NT2/D1 (cell line): ENCODE measurements at places on chromosomes 2 and 18.

GRCh38 chr18:53115876-53116585, 776.0 kb downstream of the DCC start:
- DNase-seq = no peak

- no peak for DNase-seq
These were observed 40.0 kb downstream of the ICA1L start for GRCh38 chr2:202831242-202832220.

- DNase-seq = no peak
These were observed 3.4 kb downstream of the DUSP19 start for GRCh38 chr2:183081911-183082310.

DNA sequence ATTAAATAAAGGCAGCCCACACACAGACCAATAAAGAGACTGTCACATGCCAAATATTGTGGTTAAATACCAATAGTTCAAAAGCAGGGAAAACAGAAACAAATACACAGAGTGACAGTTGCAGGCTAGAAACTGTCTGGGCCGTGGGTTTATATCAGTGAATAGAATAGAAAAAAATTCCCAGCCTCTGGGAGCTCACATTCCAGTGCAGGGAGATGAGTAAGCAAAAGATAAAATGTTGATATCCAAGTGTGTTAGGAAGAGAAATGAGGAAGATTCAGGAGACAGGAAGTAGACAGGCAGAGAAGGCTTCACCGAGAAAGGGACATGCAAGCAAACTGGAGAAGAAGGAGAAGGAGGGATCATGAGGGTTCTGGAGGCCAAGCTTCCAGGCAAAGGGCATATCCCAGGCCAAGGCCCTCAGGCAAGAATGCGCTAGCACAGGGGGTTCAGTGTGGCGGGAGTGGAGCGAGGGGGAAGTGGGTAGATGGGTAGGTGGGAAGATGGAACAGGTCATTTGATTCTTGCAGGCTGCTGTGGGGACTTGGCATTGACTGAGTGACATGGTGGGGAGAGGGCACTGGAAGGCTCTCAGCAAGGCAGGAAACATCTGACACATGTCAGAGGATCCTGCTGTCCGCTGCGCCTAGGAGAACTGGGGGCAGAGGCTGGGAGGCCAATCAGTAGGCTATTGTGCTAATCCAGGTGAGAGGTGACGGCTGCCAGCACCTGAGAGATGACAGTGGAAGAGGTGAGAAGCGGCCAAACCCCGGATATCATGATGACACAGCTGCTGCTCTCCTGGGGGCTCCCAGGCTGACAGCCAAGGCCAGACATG, 89.2 kb downstream of the ZBTB7C start:
- DNase-seq = no peak

DNA sequence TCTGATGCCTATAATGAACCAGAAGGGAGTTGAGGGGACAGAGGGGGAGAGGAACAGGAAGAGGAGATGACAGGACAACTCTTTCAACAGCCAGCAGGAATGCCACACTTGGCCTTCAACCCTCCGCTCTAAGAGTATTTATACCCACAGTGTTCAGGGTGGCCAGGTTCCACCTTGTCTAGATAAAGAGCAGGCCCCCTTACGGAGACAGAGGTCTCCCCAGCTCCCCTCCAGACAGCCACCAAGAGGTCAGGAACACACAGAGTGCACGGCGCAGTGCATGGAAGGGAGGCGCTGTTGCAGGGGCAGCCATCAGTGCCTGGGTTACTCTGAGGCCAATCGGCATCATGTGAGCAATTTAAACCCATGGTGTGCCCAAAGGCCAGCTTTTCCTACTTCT, 176.9 kb downstream of the SMAD7 start:
- DNase-seq = no peak

GRCh38 chr2:118197011-118197675, 108.9 kb downstream of the INSIG2 start:
- no peak for DNase-seq

- DNase-seq = peak; percentile 63
These were observed 31.8 kb downstream of the KLF7 start for GRCh38 chr2:207133820-207134519.

DNA sequence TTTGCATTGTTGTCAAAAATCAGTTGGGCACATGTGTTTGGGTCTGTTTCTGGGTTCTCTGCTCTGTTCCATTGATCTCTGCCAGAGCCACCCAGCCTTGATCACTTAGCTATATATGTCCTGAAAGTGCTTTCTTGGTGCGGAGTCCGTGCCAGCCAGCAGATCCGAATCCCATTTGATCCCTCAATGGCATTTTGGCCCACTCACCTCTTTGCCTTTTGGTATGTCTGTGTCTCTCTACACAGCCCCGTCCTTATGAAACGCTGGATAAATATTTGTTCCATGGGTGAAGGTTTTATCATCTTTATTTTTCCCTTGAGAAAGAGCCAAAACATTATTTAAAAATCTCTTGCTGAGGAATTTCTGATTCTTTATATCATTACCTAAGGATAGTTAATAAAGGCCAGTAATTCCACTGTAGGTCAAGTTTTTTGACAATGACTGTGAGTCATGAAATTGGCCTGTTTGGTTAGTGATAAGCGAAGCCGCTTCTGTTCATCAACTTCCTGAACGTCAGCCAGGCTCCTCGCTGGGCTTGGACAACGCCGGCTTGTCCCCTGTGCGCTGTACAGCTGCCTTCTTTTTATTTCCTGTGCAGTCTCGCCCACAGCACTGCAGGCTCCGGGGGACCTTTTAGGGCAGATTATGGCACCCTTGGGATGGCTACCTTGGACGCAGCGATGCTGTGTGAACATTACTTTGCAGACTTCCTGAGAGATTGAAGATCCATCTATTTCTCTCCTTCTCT, 24.9 kb downstream of the MTCL1 start:
- no peak for DNase-seq

- no peak for DNase-seq
These were observed 156.8 kb downstream of the CTIF start for GRCh38 chr18:48695671-48696070.

DNA sequence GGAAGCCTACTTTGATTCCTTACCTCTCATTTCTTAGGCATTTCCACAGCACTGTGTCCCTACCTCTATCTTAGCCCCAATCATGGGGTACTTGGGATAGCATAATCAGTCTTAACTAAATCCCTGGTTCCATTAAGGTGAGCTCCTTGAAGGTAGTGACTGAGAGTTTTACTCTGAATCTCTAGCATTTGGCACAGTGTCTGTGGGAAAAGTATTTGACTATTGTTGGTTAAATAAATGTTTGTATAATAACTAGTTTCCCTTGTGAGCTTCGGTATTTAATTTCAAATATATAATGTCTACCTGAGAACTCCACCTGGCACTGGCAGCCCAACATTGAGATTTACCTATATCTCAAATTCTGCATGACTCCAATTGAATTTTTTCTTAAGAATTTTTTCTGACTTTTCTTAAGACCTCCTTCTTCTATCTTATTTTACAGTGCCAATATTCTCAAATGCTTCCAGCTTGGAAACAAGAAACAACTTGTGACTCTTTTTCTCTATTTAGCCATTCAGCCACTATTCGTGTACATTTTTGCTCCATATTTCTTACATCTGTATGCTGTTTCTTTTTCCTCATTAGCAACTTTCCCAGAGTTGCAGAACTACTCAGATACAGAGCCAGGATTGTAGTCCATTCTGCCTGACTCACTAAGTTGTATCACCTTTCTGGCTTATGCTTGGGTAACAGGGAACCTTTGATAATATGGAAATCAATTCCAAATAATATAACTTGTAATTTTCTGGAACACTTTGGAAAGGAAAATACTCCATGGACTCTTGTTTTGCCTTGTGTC, 214.0 kb upstream of the NT5C1B start:
- DNase-seq = no peak

DNA sequence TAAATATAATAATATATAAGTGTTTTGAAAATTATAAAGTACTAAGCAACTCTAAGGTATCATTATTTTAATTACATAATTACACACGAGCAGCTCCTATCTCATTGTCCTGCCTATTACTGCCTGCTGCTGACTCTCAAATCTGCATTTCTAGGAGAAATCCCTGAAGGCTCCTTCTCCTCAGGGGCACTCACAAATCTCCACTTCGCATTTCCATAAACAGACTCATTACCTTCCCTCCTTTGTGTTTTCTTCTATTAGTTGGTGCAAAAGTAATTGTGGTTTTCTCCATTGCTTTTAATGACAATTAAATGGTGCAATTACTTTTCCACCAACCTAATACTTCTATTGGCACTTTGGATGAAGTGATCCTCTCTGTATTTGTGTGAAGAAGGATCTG, 135.0 kb upstream of the HNMT start:
- DNase-seq = no peak

GRCh38 chr2:187658952-187659525, 104.8 kb upstream of the TFPI start:
- peak; percentile 32 for DNase-seq

DNA sequence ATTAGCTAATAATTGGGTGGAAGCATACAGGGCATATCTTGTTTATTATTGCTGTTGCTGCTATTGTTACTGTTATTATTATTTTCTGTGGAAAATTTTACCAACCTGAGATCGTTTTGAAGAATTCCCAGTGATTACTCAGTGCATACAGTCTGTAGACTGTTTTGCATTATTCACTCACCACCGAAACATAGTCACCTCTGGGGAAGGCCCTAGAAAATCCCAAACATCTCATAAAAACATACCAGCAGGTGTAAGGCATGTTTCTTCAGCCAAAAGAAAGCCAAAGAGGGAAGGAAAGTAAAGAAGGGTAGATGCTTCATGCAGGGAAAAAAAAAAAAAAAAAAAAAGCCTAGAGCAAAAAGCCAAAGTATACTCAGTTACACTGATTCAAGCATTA, 647.7 kb downstream of the BCL11A start:
- no peak for DNase-seq

- no peak for DNase-seq
These were observed 84.0 kb upstream of the NEUROD1 start for GRCh38 chr2:181764095-181764963.

GRCh38 chr2:152623076-152623740, 94.1 kb downstream of the PRPF40A start:
- no peak for DNase-seq

- no peak for DNase-seq
These were observed 37.7 kb downstream of the FOSL2 start for GRCh38 chr2:28430377-28430765.

GRCh38 chr2:237696461-237696860, 69.1 kb downstream of the LRRFIP1 start:
- DNase-seq = no peak

GRCh38 chr18:53859764-53860163, 364.7 kb downstream of the MBD2 start:
- no peak for DNase-seq

GRCh38 chr18:36850527-36851201, 21.7 kb downstream of the KIAA1328 start:
- no peak for DNase-seq

- DNase-seq = no peak
These were observed 219.9 kb downstream of the EXOC6B start for GRCh38 chr2:72605836-72606442.

- no peak for DNase-seq
These were observed 133.5 kb upstream of the HAAO start for GRCh38 chr2:42925742-42926433.

GRCh38 chr2:234142530-234142929, 92.0 kb downstream of the SPP2 start:
- DNase-seq = no peak

DNA sequence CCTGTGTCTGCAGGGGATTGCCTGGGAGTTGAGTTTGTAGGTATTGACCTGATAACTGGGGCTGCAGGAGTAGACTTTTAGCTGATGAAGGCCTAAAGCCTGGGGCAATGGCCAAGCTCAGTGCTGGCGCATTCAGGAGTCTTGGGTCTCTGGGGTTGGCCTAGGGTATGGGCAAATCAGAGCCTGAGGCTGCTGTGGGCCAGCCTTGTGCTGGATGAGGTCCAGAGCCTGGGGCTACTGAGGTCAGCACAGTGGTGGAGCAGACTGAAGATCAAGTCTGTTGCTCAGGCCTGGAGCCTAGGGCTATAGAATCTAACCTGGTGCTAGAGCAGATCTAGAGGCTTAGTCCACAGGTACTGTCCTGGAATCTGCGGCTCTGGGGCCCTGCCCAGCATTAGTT, 262.4 kb downstream of the ZNF804A start:
- no peak for DNase-seq

DNA sequence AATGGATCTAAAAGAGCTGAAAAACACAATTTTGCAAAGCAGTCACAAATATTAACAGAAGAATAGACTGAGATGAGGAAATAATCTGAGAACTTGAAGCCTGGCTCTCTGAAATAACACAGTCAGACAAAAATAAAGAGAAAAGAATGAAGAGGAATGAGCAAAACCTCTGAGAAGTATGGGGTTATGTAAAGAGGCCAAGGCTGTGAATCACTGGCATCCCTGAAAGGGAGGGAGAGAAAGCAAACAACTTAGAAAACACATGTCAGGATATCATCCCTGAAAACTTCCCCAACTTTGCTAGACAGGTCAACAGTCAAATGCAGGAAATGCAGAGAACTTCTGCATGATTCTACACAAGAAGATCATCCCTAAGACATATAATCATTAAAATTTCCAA, 73.5 kb upstream of the LHCGR start:
- DNase-seq = no peak

- DNase-seq = no peak
These were observed 92.8 kb downstream of the ADCYAP1 start for GRCh38 chr18:997499-997898.

DNA sequence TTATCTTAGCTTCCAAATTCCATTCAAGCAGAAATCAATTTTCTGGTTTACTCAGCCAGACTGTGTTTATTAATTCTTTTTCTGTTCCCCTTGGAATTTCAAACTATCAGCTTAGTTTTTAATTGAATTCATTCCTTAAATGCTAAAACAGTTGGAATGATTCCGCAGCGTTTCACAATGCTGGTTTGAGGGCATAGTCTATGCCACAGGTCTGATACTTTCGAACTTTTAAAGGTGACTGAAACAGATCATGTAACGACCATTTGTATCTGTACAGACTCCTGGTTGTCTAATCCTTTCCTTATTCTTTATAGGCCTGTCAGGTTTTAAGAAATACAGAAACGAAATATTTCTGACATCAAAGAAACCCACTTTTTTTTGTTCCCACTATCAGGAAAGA, 45.4 kb downstream of the STPG4 start:
- DNase-seq = no peak
